PC-9 (cell line): ENCODE measurements at places on chromosomes 3 and 15. TPM values are rescaled to one million over a fixed set of nuclear protein-coding genes. Genes with fewer than 3 reads are reported as not detected.

Gene CRYGS
- 2.8 and 4.4 TPM in 2 replicates for total RNA-seq

DNA sequence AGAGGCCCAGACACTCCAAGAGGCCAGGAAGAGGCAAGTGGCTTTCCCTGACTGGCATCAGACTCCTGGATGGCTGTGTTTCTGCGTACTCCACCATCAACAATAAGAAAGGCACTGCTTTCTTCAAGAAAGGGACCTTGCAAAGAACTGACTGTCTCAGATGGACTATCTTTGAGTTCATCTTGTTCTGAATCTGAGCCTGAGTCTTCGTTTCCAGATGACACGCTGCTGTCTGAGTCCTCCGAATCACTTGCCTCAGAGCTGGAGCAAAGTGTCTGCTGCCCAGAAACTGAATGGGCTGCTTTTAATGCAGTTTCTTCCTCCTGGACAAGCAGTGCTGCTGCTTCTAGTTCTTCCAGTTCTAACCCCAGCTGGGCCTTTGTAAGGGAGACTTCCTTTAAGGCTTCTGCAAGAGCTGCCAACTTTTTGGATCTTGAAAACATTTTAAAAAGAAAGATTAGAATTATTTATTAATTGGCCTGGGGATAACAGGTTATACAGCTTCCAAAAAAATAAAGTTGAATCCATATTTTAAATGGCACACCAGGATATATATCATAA lies 97.8 kb downstream of the SHQ1 start:
- no peak for DNase-seq

GRCh38 chr3:58183221-58183620 lies 27.6 kb downstream of the DNASE1L3 start:
- no peak for DNase-seq

DNA sequence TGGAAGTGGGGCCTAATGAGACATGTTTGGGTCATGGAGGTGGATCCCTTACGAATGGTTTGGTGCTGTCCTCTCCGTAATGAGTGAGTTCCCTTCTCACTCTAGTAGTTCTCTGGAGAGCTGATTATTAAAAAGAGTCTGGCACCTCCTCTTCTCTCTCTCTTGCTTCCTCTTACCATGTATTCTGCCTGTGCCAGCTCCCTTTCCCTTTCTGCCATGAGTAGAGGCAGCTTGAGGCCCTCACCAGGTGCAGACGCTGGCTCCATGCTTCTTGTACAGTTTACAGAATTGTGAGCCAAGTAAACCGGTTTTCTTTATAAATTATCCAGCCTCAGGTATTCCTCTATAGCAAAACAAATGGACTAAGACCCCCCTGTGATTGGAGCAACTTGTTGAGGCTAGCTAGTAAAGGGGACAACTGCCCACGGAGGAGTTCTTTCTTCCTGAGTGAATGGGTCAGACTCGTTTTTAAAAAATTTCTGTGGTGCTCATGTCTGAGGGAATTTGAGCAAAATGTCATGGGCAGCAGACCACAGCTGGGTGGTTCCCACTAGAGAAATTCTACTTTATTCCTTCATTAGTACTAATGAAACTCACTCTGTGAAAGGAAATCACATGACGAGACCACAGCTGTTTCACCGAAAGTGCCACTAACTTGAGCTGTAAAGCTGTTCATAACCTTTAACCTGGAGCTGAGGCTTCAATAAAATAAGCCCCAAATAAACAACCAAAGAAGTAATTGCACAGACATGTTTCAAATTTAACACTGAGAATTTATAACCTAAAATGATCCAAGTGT lies 210.0 kb downstream of the NFKBIZ start:
- DNase-seq: no peak

- no peak for DNase-seq
Measured at GRCh38 chr3:61802772-61803171, 241.4 kb downstream of the PTPRG start.
